AG10803 (cell line): ENCODE measurements at places on chromosomes 11 and 22.

- DNase-seq: no peak
Observed at GRCh38 chr11:34523053-34523452, 9.5 kb upstream of the ELF5 start.

DNA sequence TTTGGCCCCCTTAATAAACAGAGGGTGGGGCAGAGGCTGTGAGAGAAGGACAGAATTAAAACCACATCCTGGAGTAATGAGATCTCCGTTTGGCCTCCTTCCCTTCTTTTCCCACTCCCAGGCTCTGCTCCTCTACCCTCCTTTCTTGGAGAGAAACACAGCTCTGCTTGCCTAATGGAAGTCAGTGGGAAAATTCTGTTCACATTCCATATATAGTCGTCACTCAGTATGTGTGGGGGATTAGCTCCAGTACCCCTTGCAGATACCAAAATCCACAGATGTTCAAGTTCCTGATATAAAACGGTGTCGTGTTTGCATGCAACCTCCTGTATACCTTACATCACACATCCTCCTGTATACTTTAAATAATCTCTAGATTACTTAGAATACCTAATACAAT lies 37.6 kb upstream of the THY1 start:
- DNase-seq: peak; percentile 97

- no peak for DNase-seq
Observed at GRCh38 chr11:10875430-10876021, 17.7 kb upstream of the ZBED5 start.

DNA sequence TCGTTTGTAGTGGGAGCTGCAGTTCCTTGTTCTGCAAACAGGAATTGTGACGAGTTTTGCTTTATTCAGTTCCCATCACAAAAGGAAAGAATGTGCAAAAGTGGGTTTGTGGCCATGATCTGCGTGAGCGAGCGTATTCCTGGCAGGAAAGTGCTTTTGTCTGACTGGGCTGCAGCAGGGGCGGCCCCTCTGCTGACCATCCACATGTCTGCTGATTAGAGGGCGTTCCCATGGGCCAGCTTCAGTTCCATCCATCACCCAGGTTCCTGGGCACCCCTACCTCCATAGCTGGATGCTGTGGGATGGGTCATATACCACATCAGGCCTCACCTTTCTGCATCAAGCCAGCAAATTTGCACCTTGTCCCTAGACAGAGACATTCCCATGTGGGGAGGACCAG lies 28.9 kb upstream of the GAL start:
- DNase-seq: no peak

GRCh38 chr11:72336163-72336562 lies 92.2 kb upstream of the PHOX2A start:
- no peak for DNase-seq

DNA sequence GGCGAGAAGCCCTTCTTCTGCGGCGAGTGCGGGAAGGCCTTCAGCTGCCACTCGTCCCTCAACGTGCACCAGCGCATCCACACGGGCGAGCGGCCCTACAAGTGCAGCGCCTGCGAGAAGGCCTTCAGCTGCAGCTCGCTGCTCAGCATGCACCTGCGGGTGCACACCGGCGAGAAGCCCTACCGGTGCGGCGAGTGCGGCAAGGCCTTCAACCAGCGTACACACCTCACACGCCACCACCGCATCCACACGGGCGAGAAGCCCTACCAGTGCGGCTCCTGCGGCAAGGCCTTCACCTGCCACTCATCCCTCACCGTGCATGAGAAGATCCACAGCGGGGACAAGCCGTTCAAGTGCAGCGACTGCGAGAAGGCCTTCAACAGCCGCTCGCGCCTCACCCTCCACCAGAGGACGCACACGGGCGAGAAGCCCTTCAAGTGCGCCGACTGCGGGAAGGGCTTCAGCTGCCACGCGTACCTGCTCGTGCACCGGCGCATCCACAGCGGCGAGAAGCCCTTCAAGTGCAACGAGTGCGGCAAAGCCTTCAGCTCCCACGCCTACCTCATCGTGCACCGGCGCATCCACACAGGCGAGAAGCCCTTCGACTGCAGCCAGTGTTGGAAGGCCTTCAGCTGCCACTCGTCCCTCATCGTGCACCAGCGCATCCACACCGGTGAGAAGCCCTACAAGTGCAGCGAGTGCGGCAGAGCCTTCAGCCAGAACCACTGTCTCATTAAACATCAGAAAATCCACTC lies 12.2 kb downstream of the ZNF74 start:
- no peak for DNase-seq

- no peak for DNase-seq
Observed at GRCh38 chr11:4916581-4916980, 2.6 kb downstream of the OR51G2 start.
